T-helper 2 cell treated with Interferon-gamma antibody and Interleukin-4, amounts not matched to agents 5 μg/mL and 100 μg/mL, for 36 hours (primary cell): ENCODE measurements at places on chromosomes 3 and 15.

DNA sequence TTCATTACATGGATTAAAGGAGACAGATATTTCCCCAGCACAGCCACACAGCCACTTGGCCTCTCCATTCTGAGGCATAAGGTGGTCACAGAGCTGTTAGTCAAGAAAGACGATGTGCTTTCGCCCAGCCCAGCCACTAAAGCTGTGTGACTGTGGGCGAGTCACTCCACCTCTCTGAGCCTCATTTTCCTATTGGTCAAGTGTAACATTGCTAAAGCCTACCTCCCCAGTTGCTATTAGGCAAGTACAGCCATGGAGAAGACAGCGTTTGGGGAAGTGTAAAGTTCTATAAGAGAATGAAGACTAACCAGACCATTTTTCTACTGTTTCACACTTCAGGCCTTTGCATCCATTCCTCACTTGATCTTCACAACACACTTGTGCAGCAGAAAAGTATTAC is 24.1 kb downstream of the TMEM40 start:
- H3K4me3 ChIP-seq, result no peak overlapping the region
- peaks cover 2% of the 10 kb centered on the region for H3K27me3 ChIP-seq
- DNase-seq, result no peak
- H3K36me3 ChIP-seq, result no peaks in the 10 kb centered on the region

DNA sequence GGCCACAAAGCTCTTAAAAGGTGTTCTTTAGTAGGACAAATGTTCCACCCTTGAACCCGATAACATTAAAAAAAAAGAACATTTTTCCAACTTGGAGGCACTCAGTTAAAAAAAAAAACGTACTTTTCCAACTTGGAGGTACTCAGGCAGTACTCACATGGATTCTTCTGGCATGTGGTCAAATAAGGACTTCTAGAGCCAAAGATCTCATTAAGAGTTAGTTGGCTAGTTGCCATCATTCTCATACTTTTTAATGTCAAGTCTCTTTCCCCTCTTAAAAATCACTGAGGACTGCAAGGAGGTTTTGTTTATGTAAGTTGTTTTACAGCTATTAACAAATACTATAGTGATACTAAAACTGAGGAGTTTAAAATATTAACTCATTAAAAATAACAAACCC is 101.0 kb downstream of the CADPS start:
- H3K27me3 ChIP-seq, result no peaks in the 10 kb centered on the region
- no peak overlapping the region for H3K27ac ChIP-seq
- no peaks in the 10 kb centered on the region for H3K36me3 ChIP-seq
- no peaks in the 10 kb centered on the region for H3K4me1 ChIP-seq

- no peak overlapping the region for H3K27ac ChIP-seq
- no peaks in the 10 kb centered on the region for H3K4me1 ChIP-seq
These were observed 893.7 kb downstream of the AGBL1 start for GRCh38 chr15:86973284-86973844.

- no peak overlapping the region for H3K27ac ChIP-seq
- H3K27me3 ChIP-seq, result no peaks in the 10 kb centered on the region
- H3K36me3 ChIP-seq, result no peaks in the 10 kb centered on the region
- no peaks in the 10 kb centered on the region for H3K4me1 ChIP-seq
- H3K4me3 ChIP-seq, result no peak overlapping the region
These were observed 389.6 kb downstream of the MFSD1 start for GRCh38 chr3:159191447-159191846.

- H3K27ac ChIP-seq, result no peak overlapping the region
- no peaks in the 10 kb centered on the region for H3K36me3 ChIP-seq
- no peaks in the 10 kb centered on the region for H3K4me1 ChIP-seq
- no peak for DNase-seq
- no peaks in the 10 kb centered on the region for H3K27me3 ChIP-seq
- no peak overlapping the region for H3K4me3 ChIP-seq
These were observed 63.3 kb downstream of the WNT5A start for GRCh38 chr3:55423782-55424181.

- H3K4me1 ChIP-seq, result no peaks in the 10 kb centered on the region
- no peak for DNase-seq
- H3K27me3 ChIP-seq, result peaks cover 3% of the 10 kb centered on the region
- no peak overlapping the region for H3K27ac ChIP-seq
These were observed 425.4 kb upstream of the TPRG1 start for GRCh38 chr3:188746291-188746783.

- H3K27ac ChIP-seq, result no peak overlapping the region
- no peak for DNase-seq
- H3K36me3 ChIP-seq, result no peaks in the 10 kb centered on the region
These were observed 44.0 kb downstream of the PLSCR2 start for GRCh38 chr3:146425341-146425740.

DNA sequence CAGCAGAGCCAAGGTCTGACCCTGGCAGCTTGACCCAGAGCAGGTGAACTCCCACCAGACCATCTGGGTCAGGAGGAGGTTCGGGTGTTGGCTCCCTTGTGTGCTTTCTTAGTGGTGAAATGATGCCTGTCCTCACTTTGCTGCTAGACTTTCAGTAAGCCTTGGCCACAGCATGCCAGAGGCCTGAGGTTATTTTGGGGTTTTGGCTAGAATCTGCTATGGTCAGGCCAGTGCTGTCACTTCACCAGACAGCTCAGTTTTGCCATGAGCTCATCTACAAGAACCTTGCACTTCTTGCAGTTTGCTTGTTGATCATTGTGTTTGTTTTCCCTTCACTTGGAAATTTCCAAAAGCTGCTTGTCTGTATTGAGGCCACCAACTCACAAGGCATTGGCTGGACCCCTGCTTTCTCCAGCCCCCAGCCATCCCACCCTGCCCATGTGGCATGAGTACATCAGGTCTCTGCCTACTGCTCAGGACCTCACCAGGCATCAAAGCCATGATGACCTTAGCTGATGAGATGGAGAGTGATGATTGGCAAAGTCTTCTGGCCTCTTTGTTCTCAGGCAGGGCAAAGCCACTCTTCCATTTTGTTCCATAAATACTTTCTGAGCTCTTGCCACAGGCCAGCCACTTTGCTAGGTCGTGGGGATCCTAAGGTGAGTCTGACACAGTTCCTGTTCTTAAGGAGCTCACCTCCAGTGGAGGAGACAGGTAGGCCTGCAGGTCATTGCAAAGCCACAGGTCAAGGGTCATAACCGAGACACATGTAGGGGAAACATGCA is 122.6 kb downstream of the ARNT2 start:
- peaks cover under 1% of the 10 kb centered on the region for H3K27me3 ChIP-seq
- H3K36me3 ChIP-seq, result no peaks in the 10 kb centered on the region
- H3K27ac ChIP-seq, result no peak overlapping the region

DNA sequence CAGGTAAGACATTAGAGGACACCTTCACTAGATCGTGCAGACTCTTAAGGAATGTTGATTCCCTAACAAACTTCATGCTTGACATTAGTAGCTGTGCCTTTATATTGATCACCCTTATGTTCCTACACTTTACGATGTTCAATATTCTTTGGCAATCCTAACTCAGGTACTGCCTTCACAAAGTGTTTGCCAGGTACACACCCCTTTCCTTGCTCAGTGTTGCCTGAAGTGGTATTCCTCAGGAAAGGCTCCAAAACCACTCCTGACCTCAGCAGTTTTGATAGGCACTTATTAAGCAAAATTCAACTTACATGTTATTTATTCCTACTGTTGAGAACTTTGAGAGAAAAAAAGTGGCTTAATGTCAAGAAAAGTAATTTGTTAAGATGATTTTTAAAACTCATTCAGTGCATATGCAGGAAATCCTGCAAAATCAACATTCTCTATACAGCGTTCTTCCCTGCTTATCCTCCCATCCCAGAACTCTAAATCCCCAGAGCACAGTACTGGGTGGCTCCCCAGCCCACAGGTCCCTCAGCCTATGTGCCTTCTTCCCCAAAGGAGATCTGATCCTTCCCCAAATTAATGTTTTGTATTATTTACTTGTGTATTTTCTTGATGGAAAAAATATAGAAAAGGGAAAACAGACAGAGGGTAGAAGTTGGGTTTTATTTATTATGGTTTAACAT is 260.7 kb downstream of the MECOM start:
- no peaks in the 10 kb centered on the region for H3K27me3 ChIP-seq
- DNase-seq, result no peak
- no peak overlapping the region for H3K27ac ChIP-seq
- no peaks in the 10 kb centered on the region for H3K36me3 ChIP-seq
- no peaks in the 10 kb centered on the region for H3K4me1 ChIP-seq
- no peak overlapping the region for H3K4me3 ChIP-seq
